Muscle of leg (tissue), 16 donors: ENCODE measurements at places on chromosomes 7 and 10. TPM values are rescaled to one million over a fixed set of nuclear protein-coding genes. Genes with fewer than 3 reads are reported as not detected.

The SLC26A5 gene
- not detected for total RNA-seq

The HACD1 gene
- total RNA-seq = 101 TPM

The PGAM1 gene
- total RNA-seq = 102 TPM

The SLC26A3 gene
- total RNA-seq = not detected

The PDE1C gene
- 4.5 TPM for total RNA-seq

The CYP2C8 gene
- total RNA-seq = 0.13 TPM

The NRCAM gene
- total RNA-seq = 17.5 TPM

The MYH16 gene
- not detected for total RNA-seq

The NEUROD6 gene
- 0.04 TPM for total RNA-seq

The NACAD gene
- 2.3 TPM for total RNA-seq

The KIAA1549 gene
- 4.1 TPM for total RNA-seq

The WDR91 gene
- 9.9 TPM for total RNA-seq
